Activated T-helper 9 cell treated with anti-CD3 and anti-CD28 coated beads, Interleukin-2, amount 50 U/mL, for 16 hours (primary cell): ENCODE measurements at places on chromosomes 7 and 10.

GRCh38 chr10:47024399-47025252 lies 113.4 kb downstream of the PTPN20 start:
- peak; percentile 32 for DNase-seq

GRCh38 chr7:30805931-30806330 lies 34.7 kb downstream of the MINDY4 start:
- no peak for DNase-seq

GRCh38 chr7:47147213-47147631 lies 434.7 kb downstream of the TNS3 start:
- no peak for DNase-seq

DNA sequence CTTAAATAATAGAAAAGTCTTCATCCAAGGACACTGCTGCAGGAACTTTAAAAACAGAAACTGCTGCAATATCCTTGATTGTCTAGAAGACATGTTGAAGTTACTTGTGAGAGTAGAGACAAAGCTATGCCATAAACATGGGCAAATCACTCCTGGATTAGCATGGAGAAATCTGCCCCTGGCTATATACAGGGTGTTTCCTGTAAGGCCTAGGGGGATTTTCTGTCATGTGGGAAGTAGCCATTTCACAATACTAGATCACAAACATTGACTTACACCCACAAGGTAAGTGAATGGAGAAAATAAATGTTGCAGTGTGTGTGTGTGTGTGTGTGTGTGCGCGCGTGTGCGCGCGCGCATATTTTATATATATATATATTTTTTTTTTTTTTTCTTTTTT lies 35.2 kb upstream of the PDK4 start:
- DNase-seq = no peak

GRCh38 chr10:50636618-50637579 lies 13.1 kb upstream of the SGMS1 start:
- no peak for DNase-seq

DNA sequence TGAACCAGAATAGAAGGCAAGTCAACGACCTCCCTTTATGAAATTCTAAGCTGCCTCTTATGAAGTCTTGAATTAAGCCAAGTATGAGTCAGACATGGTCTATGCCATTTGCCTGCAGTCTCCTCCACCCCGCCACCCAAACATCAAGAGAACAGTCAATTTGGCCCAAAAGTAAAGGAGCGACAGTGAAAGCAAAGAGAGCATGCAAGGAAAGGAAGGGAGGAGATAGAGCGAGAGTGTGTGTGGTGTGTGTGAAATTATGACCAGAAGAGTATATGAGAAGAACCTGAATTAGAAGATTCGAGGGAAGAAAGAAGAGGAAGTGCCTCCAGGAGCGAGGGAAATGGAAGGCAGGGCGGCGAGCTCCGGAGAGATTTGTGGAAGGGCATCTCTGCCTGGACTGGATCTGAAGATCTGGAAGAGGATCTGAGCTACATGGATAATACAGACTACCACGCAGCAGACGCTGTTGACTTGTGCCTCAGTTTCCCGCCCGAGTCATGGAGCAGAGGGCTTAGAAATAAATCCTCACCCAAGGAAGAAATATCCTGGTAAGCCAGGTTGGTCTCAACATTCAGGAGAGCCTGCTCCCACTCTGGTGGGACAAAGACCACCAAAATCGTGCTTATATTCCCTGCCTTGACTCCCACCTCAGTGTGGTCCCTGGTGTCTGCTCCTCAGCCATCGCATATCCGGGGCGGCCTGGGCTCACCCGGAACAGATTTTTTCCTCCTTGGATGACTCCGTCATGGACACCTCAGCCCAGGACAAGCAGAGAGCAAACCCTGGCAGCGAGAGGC lies 459 bp downstream of the ZDHHC6 start:
- no peak for DNase-seq

DNA sequence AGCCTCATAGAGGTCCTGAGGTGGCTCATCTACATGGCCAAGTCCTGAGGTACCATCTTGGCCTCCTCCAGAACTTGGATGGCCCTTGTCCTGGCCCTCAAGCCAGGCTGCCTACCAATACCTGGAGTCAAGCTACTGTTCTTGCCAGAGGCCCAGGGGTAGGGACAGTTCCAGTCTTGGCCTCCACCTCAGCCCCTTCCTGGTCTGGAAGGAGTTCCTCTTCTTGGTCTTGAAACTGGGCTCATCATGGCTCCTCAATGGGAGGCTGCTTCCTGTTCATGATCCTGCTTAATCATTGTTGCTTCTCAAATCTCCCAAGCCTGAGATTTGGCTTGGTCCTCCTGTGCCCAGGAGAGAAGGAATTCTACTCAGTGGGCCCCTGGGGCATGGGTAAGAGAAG lies 3.9 kb downstream of the HPS6 start:
- no peak for DNase-seq

- no peak for DNase-seq
These were observed 41.0 kb upstream of the C10orf120 start for GRCh38 chr10:122740640-122741039.
